Activated CD8-positive, alpha-beta memory T cell treated with anti-CD3 and anti-CD28 coated beads for 4 hours (primary cell): ENCODE measurements at places on chromosomes 4 and X.

DNA sequence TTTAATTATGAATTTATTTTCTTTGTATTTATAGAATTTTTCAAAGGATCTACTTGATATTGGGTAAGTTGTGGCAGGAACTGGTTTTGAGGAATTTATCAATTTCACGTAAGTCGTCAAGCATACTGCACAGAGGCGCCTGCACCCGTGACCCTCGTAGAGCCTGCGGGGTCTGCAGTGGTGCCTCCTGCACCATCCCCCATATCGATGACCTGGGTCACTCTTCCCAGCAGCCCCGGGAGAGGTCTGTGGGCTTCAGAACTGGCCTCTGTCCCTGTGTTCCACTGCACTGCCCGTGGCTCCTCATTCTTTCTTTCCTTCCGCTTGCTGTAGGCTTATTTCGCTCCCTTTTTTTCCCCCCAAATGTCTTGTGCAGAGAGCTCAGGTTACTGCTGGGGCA lies 31.5 kb upstream of the CPLX1 start:
- no peak for DNase-seq

DNA sequence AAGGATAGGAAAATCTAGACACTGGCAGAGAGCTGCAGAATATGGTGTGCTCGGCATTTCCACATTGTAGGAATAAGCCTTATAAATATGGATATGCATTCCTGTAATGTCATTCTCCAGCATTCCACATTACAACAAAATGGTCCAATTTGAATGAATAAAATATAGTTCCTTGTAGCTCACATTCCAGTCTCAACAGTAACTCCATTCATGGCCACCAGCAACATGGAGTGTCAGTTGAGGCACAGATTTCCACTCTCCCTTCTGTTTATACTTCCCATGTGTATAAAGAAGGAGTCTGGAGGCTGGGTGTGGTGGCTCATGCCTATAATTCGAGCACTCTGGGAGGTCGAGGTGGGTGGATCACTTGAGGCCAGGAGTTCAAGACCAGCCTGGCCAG lies 84.5 kb downstream of the AASDH start:
- no peak for DNase-seq

- DNase-seq: peak; percentile 44
Observed at GRCh38 chrX:124217304-124218251, 114.9 kb upstream of the TEX13D start.

DNA sequence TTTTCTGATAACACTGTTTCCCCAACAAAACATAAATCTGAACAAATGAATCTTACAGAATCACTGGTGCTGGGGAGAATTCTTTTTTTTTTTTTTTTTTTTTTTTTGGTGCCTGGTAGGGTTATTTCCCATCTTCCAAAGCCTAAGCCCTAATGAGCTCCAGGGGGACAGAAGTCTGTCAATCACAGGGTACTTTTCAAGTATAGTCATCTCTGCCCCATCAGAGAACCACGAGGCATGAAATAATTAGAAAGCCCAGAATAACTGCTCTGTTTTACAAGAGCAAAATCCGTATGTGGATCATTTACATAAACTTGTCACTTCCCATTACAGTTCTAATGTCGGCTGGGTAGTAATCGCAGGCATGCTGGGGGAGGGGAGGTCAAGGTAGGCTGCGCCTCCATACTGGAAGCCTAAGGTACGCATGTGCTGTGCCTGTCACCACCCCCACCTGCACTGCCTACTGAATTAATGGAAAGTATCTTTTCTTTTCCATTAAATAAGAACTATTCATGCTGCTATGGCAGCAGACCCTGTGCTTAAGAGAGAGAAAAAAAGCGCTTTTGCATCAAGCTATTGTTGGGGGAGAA lies 164.7 kb upstream of the LEF1 start:
- DNase-seq: no peak

GRCh38 chr4:87669373-87669772 lies 19.3 kb downstream of the DMP1 start:
- no peak for DNase-seq

- DNase-seq: no peak
Observed at GRCh38 chr4:26145212-26145611, 175.6 kb upstream of the RBPJ start.

- no peak for DNase-seq
Observed at GRCh38 chr4:112416464-112416863, 99.5 kb downstream of the NEUROG2 start.

DNA sequence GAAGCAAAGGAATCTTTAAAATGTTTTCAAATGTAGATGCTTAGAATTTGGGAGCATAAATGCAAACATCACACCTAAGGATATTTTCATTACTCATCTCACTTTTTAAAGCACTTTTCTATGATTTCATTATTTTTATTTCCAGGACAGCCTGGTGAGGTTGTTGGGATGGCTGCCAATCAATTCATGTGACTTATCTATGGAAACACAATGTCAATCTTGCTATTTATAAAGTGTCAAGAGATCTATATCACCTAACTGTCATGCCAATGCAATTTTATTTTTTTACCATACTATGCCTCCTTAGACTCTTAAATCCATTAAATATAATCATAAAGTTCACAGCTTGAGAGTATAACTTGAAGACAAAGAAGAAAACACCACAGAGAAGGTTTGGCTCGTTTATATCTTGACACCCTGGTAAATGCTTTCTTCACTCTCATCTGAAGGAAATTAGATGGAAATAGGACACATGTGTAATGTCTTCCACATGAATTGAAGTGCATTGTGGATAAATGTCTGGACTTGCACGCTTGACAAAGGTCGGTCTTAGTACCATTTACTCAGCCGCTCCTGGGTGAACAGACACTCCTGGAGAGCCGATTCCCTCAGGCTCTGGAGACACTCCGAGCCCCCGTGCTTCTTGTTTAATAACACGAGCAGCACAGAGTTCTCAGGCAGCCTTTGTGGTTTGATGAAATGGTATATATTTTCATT lies 425.7 kb upstream of the FAT1 start:
- DNase-seq: no peak

DNA sequence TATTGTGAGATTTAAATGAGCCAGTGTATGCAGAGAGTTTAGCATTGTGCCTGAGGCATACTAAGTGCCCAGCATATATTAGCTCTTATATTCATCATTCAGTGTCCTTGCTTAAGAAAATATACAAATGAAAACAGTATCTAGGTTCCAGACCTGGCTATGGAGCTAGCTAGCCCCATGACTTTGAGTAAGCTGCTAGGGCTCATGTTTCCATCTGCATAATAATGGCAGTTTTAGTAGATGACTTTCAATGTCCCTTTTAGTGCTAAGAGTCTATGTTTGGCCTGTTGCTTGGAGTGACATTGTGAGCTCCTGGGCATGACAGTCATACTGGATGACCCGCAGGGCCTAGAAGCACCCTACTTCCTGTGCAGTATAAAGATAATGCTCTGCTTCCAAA lies 435.3 kb downstream of the ZIC3 start:
- DNase-seq: no peak

DNA sequence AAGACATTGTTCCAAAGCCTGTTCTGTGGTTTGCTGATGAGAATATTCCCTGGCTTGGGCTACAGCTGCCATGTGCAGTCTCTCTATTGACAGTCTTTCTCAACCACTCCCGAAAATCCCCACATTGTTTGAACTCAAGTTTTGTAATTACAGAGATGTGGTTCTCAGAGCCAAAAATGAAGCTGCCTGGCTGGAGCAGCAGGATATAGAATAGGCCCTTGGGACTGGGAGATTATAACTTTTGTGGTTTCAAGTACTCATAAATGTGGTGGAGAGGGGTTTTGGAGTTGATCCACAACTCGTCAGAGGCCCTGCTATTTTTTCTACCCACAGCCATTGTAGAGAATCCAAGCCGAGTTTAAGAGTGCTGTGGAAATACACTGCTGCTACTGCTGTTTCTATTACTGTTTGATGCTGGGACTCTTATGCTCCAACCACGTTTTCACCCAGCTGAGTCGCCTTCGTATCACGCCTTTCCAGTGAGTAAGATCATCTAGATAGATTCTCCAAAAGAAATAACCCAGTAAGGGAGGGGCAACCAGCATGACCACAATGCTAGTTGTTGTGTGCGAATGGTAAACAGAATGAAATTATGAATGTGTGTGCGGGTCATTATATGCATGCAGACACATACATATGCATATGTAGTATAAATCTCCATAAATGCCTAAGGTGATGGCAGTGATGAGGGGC lies 57.1 kb upstream of the ATXN3L start:
- DNase-seq: no peak

GRCh38 chr4:11765849-11766453 lies 337.3 kb upstream of the HS3ST1 start:
- no peak for DNase-seq

DNA sequence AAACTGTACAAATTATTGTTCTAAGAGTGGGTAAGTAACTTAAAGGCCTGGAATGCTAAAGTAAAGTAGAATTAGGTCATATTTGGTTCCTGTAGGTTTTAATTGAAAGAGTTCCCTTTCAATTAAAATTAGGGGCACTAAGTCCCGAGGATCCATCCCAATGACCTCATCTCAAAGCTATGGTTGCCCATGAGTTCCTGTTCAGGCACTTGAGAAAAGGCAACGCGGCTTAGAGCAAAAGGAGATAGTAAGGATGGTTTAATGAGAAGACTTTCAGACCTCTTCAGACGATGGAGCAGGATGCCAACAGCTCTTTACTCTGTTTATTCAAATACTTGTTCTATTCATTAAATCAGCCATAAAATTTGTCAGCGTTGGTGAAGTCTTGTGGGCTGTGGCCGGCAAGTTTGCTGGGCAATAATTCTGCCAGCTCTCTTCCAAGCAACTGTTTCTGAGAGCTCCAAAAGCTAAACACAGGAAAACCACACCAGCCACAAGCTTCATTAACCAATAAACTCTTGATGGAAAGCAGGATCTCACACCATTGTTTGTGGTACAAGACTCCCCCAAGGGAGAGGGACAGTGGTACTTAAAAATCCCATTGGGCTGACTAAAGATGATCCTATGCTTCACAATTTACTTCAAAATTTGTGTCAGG lies 167.4 kb downstream of the COL4A6 start:
- no peak for DNase-seq

- no peak for DNase-seq
Observed at GRCh38 chr4:138298431-138298830, 56.3 kb upstream of the SLC7A11 start.

DNA sequence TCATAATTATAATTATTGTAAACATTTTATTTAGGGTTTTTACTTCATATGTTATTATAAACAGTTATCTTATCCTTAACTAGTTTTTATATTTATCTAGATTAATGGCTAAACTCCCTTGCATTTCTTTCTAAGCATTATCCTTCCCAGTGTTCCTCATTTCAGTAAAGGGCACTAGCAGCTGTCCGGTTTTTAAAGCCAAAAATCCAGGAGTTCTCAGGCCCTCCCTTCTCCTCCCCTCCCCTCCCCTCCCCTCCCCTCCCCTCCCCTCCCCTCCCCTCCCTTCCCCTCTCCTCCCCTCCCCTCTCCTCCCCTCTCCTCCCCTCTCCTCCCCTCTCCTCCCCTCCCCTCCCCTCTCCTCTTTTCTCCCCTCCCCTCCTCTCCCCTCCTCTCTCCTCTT lies 58.9 kb downstream of the FBXO8 start:
- DNase-seq: no peak

DNA sequence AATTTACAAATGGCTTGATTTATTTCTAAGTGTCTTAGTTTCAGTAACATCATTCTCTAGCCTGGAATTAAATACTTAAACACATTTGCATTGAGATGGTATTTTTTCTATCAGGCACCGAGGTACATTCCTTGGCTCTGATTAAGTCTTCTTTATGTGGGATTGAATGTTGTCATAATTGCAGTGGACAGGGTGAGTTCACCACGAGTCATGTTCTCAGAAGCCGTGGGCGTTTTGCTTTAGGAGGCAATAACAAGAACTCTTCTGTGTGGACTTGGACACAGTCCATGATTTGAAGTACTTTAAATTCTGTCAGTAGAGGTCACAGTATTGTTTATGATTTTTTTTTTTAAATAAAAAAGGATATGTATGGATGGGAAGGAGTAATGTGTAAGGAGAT lies 57.1 kb upstream of the EFHC2 start:
- DNase-seq: no peak

DNA sequence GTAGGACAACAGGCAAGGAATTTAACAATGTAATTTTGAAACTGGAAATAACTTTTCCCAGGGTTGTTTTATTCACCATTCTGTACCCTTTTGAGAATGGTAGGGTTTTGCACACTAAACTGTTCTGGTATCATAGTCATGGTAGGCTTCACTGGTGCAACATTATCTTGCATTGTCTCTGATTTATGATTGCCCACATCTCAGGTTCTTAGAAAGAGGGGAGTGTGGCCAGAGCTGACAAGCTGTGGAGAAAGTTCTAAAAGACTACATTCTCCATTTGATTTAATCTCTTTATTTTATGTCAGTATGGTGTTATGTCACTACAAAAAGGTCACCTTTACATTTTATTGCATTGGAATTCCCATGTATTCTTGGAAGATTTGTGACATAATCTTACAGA lies 447.3 kb downstream of the GRIA2 start:
- no peak for DNase-seq

GRCh38 chr4:152771741-152772533 lies 7.6 kb downstream of the TIGD4 start:
- no peak for DNase-seq

DNA sequence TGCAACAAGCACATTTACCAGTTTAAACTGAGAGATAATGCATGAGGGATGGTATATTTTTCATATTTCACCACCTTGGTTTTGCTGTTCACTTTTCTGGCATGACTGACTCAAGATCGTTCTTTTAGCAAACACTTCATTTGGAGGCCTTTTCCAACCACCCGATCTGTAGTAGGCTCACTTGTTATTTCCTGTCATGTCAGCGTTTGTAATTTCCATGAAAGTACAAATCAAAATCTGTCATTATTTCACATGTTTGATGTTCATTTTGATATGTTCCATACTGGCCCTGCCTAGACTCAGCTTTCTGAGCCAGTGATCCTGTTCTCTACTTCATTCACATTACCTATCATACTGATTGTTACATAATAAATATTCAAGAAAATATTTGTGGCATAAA lies 1888.3 kb upstream of the PCDH7 start:
- no peak for DNase-seq

DNA sequence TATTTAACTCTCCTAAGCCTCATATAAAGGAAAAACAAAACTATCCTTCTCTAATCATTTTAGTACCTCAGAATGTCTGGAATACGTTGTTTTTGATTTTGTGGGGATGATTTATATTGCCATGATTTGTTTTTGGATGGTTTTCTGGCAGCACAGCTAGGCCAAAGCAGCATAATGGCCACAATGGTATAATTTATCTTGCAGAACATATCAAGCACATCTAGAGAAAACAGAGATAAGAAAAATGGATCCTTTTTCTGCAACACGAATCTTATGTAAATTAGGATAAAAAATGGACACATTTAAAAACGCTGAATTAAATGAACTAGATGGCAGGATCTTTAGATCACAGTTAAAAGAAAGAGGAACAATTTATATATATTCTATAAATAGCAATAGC lies 269.9 kb upstream of the FAT4 start:
- no peak for DNase-seq

DNA sequence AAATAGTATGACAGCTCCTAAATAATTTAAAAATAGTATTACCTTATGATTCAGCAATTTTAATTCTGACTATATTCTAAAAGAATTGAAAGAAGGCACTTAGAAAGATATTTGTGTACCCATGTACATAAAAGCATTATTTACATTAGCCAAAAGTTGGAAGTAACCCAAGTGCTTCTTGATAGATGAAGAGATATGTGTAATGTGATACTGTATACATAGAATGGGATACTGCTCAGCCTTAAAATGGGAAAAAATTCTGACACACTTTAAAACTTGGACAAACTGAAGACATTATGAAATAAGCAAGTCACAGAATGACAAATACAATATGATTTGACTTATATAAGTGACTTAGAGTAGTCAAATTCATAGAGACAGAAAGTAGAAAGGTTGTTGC lies 112.2 kb downstream of the IDS start:
- DNase-seq: no peak

- DNase-seq: no peak
Observed at GRCh38 chr4:156545003-156545785, 426.4 kb downstream of the PDGFC start.
